ENCODE measurements at places on chromosomes 4 and X.

- no peak for DNase-seq
Measured at GRCh38 chr4:101458914-101459313, 111.6 kb upstream of the PPP3CA start.

DNA sequence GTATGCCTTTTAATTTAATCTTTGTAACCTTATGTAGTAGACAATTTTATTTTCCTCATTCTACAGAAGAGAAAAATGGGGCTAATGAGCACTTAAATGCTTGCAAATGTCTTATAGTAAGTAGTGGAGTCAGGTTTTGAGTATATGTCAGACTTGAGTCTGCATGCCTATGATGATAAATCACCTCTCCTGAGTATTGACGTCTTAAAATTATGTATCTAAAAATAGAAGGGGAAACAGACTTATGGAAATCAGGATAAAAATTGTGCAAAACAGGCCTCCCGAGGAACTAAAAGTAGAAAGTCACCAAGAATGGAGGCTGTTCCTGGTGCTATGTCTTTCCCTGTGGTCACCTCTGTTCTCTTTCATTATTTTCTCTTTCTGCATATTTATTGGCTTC is 92.7 kb downstream of the STIM2 start:
- DNase-seq, result no peak

DNA sequence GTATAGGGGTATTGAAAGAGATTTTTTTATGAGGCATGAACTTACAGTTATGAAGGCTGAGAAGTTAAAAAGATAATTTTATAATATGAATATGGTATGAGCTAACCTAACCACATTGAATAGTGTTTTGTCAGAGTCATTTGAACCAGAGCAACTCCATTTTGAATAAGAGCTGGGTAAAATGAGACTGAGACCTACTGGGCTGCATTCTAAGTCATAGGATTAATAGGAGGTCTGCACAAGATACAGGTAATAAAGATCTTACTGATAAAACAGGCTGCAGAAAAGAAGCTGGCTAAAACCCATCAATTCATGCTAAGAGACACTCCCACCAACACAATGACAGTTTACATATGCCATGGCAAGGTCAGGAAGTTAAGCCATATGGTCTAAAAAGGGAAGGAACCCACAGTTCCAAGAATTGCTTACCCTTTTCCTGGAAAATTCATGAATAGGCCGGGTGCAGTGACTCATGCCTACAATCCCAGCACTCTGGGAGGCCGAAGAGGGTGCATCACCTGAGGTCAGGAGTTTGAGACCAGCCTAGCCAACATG is 209.2 kb downstream of the TECRL start:
- no peak for DNase-seq

DNA sequence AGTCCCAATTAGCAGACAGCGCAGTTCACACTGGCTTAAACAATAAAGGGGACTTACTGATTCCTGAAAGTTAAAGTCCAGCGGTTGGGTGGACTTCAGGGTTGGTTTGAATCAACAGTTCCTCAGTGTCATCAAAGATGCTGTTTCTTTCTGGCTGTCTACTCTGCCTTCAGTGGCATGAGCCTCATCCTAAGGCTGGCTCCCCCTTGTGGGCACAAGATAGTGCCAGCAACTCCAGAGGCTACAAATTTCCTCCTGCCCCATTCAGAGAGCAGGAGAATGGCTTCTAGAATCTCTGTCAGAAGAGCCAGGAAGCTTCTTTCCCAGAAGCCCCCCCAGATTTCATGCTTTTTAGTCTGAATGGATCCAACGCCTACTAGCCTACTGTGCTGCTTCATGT is 82.4 kb upstream of the MTM1 start:
- peak; percentile 74 for DNase-seq

- peak; percentile 82 for DNase-seq
Measured at GRCh38 chr4:150256841-150257730, 178.8 kb downstream of the DCLK2 start.

DNA sequence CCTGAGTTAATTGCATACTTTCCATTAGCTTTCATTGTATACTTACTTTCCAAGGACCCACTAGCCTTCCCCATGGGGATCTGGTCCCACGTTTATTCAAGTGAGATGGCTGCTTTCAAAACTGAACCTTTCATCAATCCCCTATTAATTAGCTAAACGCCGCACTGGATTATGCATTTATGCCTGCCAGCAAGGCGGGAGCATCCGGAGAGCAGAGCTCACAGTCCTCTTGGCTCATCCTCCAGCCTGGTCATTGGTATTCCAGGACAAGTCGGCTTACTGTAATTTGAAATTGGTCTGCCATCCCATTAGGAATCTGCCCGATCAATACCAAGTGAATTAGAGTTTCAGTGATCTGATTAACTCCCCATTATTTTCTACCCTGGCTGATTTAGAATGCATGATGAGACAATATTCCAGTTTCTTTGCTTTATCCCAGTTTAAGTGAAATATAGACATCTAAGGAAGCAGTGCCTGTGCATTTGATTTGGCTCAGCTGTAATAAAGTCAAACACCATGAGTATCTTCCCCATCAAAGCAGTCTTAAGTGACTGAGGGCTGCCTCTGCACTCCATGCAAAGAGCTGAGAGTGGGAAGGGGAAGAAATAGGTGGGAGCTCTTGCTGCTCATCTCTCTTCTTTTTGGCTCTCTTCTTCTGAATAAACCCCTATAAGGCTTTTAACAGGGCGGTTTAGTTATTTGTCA is 411.4 kb downstream of the GPAT3 start:
- no peak for DNase-seq

DNA sequence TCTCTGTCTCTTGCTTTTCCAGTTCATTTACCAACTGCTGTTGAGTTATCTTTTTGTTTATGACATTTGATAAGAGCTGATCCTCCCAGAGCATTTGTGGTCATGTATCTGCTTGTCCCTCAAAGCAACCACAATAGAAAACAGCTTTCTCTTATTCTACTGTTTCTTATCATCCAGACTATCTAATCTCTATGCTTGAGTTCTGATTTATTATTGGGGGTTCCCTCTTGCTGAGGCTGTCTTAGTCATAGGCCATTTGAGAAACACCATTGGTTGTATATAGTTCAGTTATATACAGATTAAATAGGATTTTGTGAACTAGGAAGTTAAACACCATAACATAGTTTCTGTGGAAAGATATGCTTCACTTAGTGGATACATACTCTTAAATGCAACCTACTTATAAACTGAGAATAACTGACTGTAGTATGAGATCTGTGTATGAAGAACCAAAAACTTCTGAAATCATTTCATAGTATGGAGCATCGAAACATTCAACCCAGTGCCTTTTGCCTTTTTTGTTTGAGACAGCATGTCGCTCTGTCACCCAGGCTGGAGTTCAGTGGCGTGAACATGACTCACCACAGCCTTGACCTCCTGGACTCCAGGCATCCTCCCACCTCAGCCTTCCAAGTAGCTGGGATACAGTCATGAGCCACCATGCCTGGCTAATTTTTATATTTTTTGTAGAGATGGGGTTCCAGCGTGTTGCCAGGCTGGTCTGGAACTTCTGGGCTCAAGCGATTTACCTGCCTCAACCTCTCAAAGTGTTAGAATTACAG is 75.8 kb downstream of the STIM2 start:
- DNase-seq, result no peak

DNA sequence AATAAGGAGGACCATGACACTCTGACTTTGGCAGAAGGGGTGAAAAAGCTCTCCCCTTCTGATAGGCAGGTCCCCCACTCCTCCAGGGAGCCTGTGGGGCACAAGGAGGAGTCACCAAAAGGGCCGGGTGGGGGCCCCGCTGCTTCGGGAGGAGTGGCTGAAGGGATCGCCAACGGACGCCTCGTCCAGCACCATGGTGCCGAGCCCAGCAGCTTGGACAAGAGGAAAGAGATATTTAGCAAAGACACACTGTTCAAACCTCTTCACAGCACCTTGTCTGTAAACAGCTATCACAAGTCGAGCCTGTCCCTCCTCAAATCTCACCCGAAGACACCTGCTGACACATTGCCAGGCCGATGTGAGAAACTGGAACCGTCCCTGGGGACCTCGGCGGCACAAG is 105.6 kb downstream of the STOX2 start:
- no peak for DNase-seq

DNA sequence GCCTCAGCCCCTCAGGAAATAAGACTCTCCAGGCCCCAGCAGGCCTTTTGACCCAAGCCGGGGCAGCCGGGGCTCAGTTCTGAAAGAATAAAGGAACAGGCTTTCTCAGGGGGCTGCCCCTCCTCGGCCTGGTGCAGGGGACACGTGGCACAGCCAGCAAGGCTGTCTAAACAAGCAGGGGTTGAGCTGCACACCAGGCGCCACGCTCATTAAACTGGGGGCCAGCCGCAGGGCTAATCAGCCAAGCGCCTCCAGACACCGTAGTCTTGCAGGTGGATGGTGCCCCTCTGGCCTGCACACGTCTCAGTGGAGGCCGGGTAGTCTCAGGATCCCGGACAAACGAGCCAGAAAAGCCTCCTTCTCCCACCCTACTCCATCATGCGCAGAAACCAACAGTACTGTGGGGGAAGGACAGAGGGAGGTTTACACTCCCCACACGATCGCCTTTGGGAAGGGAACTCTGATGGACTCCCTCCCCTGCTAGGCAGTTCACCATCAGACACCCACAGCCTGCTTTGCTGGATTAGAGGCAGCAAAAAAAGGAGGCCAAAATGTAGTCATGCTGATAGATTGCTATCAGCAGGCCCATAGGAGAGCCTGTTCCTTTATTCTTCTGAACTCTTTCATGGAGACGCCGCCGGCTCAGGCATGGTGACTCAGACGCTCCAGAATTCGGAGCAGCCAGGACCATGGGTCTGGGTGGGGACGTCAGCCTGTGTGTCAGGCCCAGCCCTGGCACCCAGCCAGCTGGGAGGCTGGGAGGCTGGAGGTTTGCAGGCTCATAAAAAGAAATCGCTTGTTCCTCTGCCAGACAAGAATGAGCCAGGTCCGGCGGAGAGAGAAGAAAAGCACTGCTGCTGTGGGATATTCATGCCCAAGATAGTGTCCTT is 342.4 kb downstream of the BCOR start:
- peak; percentile 69 for DNase-seq

DNA sequence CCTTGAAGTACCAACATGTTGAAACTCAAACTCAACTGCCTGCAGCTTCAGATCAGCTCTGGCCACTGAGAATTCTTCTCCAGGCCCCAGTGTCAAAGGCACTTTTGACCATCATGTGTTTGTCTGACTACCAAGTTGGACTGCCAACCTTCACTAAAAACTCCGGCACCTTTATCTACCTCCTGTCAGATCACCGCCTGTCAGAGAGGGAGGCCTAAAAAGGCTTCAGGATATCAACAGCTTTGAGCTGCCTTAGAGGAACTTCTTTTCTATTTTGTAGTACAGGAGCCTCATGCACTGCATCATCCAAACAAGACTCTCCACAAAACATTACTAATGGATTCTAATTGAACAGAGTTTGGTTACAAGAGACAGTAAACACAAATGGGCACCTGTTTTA is 2.8 kb downstream of the ACSL1 start:
- DNase-seq, result no peak

DNA sequence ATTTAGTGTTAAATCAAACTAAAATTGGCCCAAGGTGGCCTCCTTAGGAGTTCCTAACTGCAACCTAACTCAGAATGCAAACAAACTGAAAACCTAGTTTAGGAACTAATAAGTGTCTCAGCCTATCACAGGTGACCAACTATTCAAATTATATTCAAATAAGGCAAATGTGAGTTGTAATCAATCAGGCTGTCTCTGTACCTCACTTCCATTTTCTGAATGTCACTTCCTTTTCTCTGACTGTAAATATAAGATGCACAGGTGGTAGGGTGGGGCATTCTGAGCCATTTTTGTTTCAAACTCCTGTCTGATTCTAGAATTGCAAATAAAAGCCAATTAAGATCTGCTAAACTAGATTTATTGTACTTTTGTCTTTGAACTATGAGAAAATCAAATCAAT is 401.5 kb downstream of the PPP3CA start:
- no peak for DNase-seq

DNA sequence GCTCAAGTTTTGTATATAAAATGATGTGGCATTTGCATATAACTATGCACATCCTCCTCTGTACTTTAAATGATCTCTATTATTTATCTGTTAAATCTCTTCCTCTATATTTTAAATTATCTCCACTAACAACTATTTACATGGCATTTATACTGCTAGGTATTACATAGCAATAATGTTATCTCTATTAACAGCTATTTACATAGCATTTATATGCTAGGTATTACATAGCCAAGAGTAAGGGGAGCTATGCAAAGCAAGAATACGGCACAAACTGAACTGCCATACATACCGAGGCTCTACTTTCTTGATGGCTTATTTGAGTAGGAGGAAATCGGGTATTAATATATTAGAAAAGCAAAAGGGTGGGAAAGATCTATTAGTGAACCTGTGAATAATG is 12.7 kb downstream of the RPS6KA6 start:
- no peak for DNase-seq

- no peak for DNase-seq
Measured at GRCh38 chr4:80253510-80253909, 13.0 kb upstream of the FGF5 start.

GRCh38 chr4:175068266-175068665 is 150.1 kb downstream of the ADAM29 start:
- DNase-seq, result no peak

- DNase-seq, result no peak
Measured at GRCh38 chr4:134117392-134118183, 84.0 kb downstream of the PABPC4L start.

- DNase-seq, result no peak
Measured at GRCh38 chr4:149638073-149638472, 177.6 kb downstream of the IQCM start.

- no peak for DNase-seq
Measured at GRCh38 chr4:69811166-69811565, 48.8 kb downstream of the SULT1E1 start.

GRCh38 chrX:6052111-6052745 is 176.4 kb downstream of the NLGN4X start:
- DNase-seq, result no peak

- DNase-seq, result no peak
Measured at GRCh38 chr4:1721666-1722550, 587 bp downstream of the TACC3 start.

DNA sequence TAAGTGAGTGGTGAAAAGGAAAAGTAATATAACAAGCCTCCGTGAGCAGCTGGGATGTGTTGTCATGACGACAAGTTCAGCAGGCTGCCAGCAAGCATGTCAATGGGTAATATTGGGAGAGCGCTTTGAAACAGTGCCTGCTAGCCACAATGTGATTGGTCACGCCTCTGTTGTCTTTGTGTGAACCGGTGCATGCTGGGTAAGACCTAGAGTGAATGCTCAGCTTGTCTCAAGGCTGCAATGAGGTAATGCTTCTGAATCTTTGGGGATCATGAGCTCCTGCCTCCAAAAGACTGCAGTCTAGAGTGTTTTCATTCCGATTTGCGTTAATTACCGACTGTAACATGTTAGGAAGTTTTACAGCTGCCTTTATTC is 54.9 kb downstream of the STOX2 start:
- DNase-seq, result peak; percentile 23

- DNase-seq, result no peak
Measured at GRCh38 chr4:155338196-155338595, 38.6 kb downstream of the MAP9 start.

DNA sequence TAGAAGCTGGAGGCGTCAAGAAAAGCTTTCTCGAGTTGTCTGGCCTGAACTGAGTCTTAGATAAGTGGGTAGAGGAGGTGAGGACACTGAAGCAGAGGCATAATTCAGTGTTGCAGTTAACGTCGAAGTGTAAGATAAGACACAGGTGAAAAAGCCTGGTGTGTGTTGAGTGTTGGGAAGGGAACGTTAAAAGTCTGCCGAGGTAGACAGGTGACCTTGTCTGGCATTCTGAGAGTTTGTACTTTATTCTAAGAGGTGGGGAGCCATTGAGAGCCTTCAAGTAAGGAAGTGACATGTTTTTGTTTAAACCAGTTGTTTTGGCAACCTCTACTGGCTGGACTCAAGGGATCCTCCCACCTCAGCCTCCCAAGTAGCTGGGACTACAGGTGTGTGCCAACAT is 219.1 kb downstream of the SHROOM3 start:
- DNase-seq, result no peak

All from left colon (tissue), 2 donors.